Spleen (tissue), 13 donors: ENCODE measurements at places on chromosomes 3 and 15.

DNA sequence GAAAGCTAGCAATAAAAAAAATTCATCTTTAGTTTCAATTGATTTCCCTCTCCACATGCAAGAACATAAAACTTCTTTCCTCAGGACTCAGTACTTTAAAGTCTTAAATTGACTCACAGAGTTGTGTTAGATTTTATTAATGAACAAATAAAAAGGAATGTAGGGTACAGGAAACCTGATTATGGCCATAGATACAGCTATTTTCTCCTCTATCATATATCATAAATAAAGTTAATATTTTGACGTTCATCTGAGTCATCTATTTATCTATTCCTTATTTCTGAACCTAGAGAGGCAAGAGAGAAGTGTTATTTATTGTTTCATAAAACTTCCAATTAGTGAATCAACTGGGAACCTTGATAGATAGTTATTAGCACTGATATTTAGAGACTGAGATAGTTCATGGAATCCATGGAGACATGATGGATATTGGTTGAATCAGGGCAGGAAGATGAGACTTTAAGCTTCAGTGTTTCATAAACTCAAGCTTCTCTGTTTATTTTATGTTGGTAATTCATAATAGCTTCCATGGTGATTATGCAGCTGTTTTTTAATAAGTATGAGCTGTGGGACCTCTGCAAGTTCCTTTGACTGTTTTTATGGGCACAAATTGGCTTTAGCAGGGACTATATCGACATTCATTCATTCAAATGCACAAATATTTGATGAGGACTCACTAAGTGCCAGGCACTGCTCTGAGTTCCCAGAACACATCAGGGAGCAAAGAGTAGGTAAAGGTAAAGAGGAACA is 143.5 kb upstream of the TGFBR2 start:
- no peaks in the 10 kb centered on the region for H3K27me3 ChIP-seq
- H3K36me3 ChIP-seq, result no peaks in the 10 kb centered on the region
- DNase-seq, result no peak
- no peak overlapping the region for H3K27ac ChIP-seq
- no peak overlapping the region for H3K4me3 ChIP-seq

- peak overlapping the region; percentile 55 for H3K27ac ChIP-seq
- no peak overlapping the region for H3K4me3 ChIP-seq
- H3K4me1 ChIP-seq, result no peaks in the 10 kb centered on the region
- no peak for DNase-seq
- H3K27me3 ChIP-seq, result no peaks in the 10 kb centered on the region
Observed at GRCh38 chr3:14391033-14391432, 11.4 kb upstream of the SLC6A6 start.

GRCh38 chr15:30933293-30933692 is 29.6 kb downstream of the FAN1 start:
- H3K4me1 ChIP-seq, result no peaks in the 10 kb centered on the region
- no peak overlapping the region for H3K27ac ChIP-seq
- H3K27me3 ChIP-seq, result no peaks in the 10 kb centered on the region
- DNase-seq, result no peak
- H3K4me3 ChIP-seq, result no peak overlapping the region

- H3K27me3 ChIP-seq, result no peaks in the 10 kb centered on the region
- DNase-seq, result no peak
- H3K27ac ChIP-seq, result no peak overlapping the region
- H3K36me3 ChIP-seq, result no peaks in the 10 kb centered on the region
- H3K4me1 ChIP-seq, result no peaks in the 10 kb centered on the region
- H3K4me3 ChIP-seq, result no peak overlapping the region
Observed at GRCh38 chr3:134330883-134331810, 43.1 kb downstream of the AMOTL2 start.

DNA sequence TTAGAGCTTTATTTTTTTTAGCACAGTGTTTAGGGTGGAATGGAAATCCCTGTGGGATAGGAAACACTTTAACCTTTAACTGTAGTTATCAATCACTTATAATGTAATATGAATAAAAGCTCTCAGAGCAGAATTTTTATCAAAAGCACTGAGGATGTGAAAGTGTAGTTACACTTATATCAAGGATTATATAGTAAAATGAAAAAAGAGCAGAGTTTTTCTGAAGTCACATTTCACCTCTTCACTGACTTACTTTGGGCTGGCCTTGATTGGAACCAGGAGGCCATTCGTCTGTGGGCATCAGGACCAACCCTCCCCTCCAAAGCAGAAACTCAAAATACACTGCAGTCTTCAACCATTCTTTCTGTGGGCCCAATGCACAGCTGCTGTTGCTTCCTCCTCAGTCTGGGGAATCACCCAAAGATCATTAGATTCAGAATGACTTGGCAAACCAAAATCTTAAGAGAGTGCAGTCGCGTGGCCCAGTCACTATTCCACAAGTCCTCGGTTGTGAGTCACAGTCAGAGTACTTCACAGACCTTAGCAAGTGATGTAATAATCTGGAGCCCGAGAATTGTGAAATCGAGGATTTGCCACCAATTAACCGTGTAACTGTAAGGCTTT is 132.6 kb upstream of the COL8A1 start:
- no peak overlapping the region for H3K4me3 ChIP-seq
- DNase-seq, result no peak
- H3K36me3 ChIP-seq, result no peaks in the 10 kb centered on the region
- peaks cover 2% of the 10 kb centered on the region for H3K4me1 ChIP-seq
- no peaks in the 10 kb centered on the region for H3K27me3 ChIP-seq

GRCh38 chr15:78880813-78881212 is 8.1 kb downstream of the MORF4L1 start:
- H3K36me3 ChIP-seq, result peaks cover 74% of the 10 kb centered on the region
- no peak for DNase-seq
- no peak overlapping the region for H3K27ac ChIP-seq
- peaks cover 85% of the 10 kb centered on the region for H3K4me1 ChIP-seq
- H3K4me3 ChIP-seq, result no peak overlapping the region

- H3K4me1 ChIP-seq, result no peaks in the 10 kb centered on the region
- H3K27me3 ChIP-seq, result no peaks in the 10 kb centered on the region
- H3K27ac ChIP-seq, result no peak overlapping the region
- H3K4me3 ChIP-seq, result no peak overlapping the region
- no peaks in the 10 kb centered on the region for H3K36me3 ChIP-seq
- no peak for DNase-seq
Observed at GRCh38 chr3:17686613-17687012, 55.8 kb downstream of the TBC1D5 start.

DNA sequence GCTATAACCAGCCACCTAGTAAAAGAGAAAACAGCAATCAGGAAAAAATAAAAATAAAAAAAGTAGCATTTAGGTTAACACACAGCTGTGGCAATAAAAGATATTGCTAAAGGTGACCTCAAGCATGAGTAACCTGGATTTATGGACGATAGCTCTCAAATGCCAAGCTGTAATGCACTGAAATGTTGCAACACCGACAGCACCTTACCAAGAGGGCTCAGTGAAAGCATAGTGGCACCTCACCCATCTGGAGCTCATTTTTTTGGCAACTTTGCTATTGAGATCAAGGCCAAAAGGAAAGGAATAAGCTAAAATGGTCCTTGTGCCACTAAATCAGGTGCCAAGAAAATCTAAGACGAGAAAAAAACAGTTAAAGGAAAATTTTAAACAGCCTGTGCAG is 2.5 kb downstream of the HACD2 start:
- H3K27me3 ChIP-seq, result no peaks in the 10 kb centered on the region
- no peak for DNase-seq
- H3K4me3 ChIP-seq, result no peak overlapping the region
- peaks cover 34% of the 10 kb centered on the region for H3K4me1 ChIP-seq

GRCh38 chr3:123781571-123782275 is 102.4 kb downstream of the MYLK start:
- no peaks in the 10 kb centered on the region for H3K27me3 ChIP-seq
- DNase-seq, result no peak
- no peak overlapping the region for H3K27ac ChIP-seq
- peaks cover 8% of the 10 kb centered on the region for H3K4me1 ChIP-seq
- H3K4me3 ChIP-seq, result no peak overlapping the region

GRCh38 chr3:112464264-112464663 is 35.0 kb downstream of the BTLA start:
- H3K27me3 ChIP-seq, result no peaks in the 10 kb centered on the region
- no peaks in the 10 kb centered on the region for H3K36me3 ChIP-seq
- no peak for DNase-seq
- peaks cover 95% of the 10 kb centered on the region for H3K4me1 ChIP-seq
- H3K27ac ChIP-seq, result peak overlapping the region; percentile 60

- peaks cover 15% of the 10 kb centered on the region for H3K4me1 ChIP-seq
- H3K27ac ChIP-seq, result peak overlapping the region; percentile 34
- H3K4me3 ChIP-seq, result no peak overlapping the region
- peak; percentile 83 for DNase-seq
Observed at GRCh38 chr15:99409097-99409473, 156.7 kb upstream of the MEF2A start.

GRCh38 chr3:142097099-142097843 is 52.1 kb downstream of the TFDP2 start:
- no peaks in the 10 kb centered on the region for H3K36me3 ChIP-seq
- no peak overlapping the region for H3K4me3 ChIP-seq
- no peaks in the 10 kb centered on the region for H3K4me1 ChIP-seq
- no peak overlapping the region for H3K27ac ChIP-seq

DNA sequence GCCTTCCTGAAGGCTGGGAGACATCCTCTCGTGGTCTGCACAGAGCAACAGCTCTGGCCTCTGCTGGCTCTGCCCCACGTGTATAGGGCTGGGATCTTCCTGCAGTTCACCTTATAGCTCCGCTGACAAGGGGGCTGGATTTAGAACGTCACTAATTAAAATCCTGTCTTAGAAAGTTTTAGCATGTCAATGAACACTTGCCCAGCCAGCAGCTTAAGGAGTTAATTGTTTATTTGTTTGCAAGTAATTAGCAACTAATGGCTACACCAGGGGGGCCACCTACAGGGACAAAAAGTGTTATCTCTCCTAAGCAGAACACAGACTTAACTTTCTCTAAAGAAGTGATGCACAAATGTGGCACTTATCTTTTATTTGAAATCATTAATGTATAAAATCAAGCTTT is at the start of gene HESX1:
Gene HESX1 (minus strand): TSS at position 84 of the 403 bp plus-strand sequence. CDS start 60 bp downstream, at position 24.
- H3K4me3 ChIP-seq, result no peak within 1 kb of the TSS
- no peaks in the 10 kb centered on the region for H3K27me3 ChIP-seq
- H3K27ac ChIP-seq, result no peak within 1 kb of the TSS
- no peak for DNase-seq
- no peaks in the 10 kb centered on the region for H3K36me3 ChIP-seq

GRCh38 chr3:113275929-113276750 is 64.8 kb downstream of the BOC start:
- H3K4me3 ChIP-seq, result peak overlapping the region; percentile 51
- no peaks in the 10 kb centered on the region for H3K27me3 ChIP-seq
- H3K36me3 ChIP-seq, result no peaks in the 10 kb centered on the region
- peak overlapping the region; percentile 79 for H3K27ac ChIP-seq

GRCh38 chr3:33364060-33364459 is 76.1 kb downstream of the UBP1 start:
- H3K36me3 ChIP-seq, result no peaks in the 10 kb centered on the region
- DNase-seq, result no peak
- no peak overlapping the region for H3K27ac ChIP-seq
- H3K27me3 ChIP-seq, result no peaks in the 10 kb centered on the region
- no peaks in the 10 kb centered on the region for H3K4me1 ChIP-seq

DNA sequence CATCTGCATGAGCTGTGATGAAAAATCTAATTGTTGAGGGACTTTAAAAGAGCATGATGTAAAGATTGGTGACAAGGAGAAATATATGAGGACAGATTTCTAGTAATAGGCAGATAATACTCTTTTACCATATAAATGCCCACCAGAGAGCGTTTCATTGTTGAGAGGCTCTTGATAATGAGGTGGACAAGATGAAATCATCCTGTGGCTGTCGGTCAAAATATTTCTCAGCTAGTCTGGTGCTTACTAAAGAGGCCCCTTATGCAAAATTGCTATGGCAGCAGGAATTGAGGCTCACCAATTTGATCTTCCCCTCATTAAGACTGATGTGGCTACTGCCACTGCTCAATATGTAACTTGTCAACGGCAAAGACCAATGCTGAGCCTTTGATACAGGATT is 225.0 kb upstream of the RASGRP1 start:
- H3K4me1 ChIP-seq, result no peaks in the 10 kb centered on the region
- no peaks in the 10 kb centered on the region for H3K27me3 ChIP-seq
- no peaks in the 10 kb centered on the region for H3K36me3 ChIP-seq
- no peak for DNase-seq
- H3K4me3 ChIP-seq, result no peak overlapping the region
- no peak overlapping the region for H3K27ac ChIP-seq

DNA sequence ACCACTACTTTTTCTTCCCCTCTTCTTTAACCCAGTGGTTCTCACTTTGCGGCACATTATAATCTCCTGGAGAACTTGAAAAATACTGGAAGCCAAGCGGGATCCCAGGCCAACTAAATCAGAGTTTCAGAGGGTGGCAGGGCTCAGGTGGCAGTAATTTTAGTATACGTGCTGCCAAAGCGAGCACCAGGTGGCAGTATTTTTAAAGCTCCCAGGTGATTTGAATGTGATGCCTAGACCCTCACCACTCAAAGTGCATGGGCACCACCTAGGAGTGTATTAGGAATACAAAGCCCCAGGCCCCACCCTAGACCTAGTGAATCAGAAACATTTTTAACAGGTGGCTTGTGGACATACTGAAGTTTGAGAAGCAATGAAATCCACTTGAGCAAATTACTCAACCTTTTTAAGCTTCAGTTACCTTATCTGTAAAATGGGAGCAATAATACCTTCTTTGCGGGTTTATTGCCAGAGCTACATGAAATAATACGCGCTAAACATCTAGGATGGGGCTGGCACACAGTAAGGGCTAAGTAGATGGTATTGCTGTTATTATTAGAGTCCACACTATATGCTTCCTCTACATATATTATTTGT is 8.3 kb downstream of the B3GALNT1 start:
- no peak for DNase-seq
- H3K27me3 ChIP-seq, result no peaks in the 10 kb centered on the region
- no peak overlapping the region for H3K27ac ChIP-seq
- no peaks in the 10 kb centered on the region for H3K36me3 ChIP-seq

GRCh38 chr15:88981244-88982215 is 68.4 kb upstream of the MFGE8 start:
- H3K4me3 ChIP-seq, result no peak overlapping the region
- H3K27ac ChIP-seq, result no peak overlapping the region
- DNase-seq, result no peak
- no peaks in the 10 kb centered on the region for H3K36me3 ChIP-seq
- peaks cover 12% of the 10 kb centered on the region for H3K4me1 ChIP-seq

GRCh38 chr15:67508407-67508806 is 12.5 kb upstream of the C15orf61 start:
- DNase-seq, result no peak
- H3K27ac ChIP-seq, result no peak overlapping the region
- peaks cover 10% of the 10 kb centered on the region for H3K4me1 ChIP-seq
- H3K4me3 ChIP-seq, result no peak overlapping the region
- peaks cover 11% of the 10 kb centered on the region for H3K36me3 ChIP-seq
- H3K27me3 ChIP-seq, result no peaks in the 10 kb centered on the region
